ENCODE measurements at places on chromosomes 3 and 15. TPM values are rescaled to one million over a fixed set of nuclear protein-coding genes. Genes with fewer than 3 reads are reported as not detected.

GRCh38 chr15:85414495-85414894 lies 34.1 kb downstream of the AKAP13 start:
- DNase-seq: peak; percentile 22

Gene APOD
- total RNA-seq: 5.5 TPM

DNA sequence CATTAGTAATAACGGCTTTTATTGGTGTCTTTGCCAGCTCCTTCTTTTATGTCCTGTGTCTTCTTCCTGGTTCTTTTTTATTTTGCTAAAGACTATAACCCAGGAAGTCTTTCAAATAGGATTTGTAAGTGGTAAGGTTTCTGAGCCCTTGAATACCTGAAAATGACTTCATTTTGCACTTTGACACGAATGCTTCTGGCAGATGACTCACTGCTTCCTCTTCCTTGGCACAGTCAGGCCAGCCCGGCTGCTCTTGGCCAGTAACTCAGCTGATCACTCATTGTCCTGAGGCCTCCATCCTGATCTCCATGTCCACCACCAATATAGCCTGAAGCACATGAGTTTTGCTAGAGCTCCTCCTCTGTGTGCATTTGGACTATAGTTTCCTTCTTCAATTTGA lies 48.7 kb upstream of the NR2E3 start:
- no peak for DNase-seq

Gene FOXL2NB
- total RNA-seq: 3.3 TPM

Gene PIK3R4
- 29.0 TPM for total RNA-seq

- DNase-seq: no peak
These were observed 23.0 kb downstream of the NEK10 start for GRCh38 chr3:27345959-27346865.

Measured in myocyte (in vitro differentiated cells).